CD4-positive, alpha-beta T cell (primary cell): ENCODE measurements at places on chromosomes 4 and X.

DNA sequence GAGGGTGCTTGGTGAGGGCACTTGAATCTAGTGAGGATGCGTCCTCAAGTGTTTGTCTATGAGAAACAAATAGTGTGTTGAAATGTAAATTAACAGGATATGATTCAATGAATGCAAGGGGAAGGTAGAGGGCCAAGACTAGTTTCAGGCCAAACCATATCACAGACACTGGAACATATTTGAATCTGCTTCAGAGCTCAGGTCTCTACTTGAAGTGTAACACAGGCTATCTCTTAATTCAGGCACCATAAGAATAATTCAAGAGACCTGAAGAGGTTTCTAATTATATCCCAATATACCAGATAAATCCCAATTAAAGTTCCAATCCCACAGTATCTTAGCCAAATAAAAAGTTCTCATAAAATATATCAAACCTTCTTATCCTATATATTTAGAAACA lies 146.5 kb upstream of the INTU start:
- no peak for DNase-seq

- no peak for DNase-seq
Measured at GRCh38 chrX:13607996-13608365, 38.6 kb downstream of the EGFL6 start.

GRCh38 chr4:77310931-77311330 lies 153.9 kb downstream of the CCNG2 start:
- no peak for DNase-seq

DNA sequence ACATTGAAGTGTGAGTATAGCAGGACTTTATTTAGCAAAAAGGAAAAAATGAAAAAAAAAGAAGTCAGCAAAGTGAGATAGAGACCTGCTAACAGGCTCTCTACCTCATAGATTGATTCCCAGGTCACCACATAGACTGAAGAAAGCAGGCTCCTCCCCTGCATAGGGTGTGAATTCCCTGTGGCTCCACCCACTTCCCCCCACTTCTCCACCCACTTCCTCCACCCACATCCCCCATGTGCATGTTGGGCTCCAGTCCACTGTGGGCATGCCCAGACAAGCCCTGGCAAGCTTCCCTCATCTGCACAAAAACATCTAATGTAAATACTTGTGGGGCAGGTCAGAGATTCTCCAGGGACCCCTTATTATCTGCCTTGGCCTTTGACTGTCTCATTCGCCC lies 97.8 kb downstream of the TMEM47 start:
- DNase-seq: no peak

DNA sequence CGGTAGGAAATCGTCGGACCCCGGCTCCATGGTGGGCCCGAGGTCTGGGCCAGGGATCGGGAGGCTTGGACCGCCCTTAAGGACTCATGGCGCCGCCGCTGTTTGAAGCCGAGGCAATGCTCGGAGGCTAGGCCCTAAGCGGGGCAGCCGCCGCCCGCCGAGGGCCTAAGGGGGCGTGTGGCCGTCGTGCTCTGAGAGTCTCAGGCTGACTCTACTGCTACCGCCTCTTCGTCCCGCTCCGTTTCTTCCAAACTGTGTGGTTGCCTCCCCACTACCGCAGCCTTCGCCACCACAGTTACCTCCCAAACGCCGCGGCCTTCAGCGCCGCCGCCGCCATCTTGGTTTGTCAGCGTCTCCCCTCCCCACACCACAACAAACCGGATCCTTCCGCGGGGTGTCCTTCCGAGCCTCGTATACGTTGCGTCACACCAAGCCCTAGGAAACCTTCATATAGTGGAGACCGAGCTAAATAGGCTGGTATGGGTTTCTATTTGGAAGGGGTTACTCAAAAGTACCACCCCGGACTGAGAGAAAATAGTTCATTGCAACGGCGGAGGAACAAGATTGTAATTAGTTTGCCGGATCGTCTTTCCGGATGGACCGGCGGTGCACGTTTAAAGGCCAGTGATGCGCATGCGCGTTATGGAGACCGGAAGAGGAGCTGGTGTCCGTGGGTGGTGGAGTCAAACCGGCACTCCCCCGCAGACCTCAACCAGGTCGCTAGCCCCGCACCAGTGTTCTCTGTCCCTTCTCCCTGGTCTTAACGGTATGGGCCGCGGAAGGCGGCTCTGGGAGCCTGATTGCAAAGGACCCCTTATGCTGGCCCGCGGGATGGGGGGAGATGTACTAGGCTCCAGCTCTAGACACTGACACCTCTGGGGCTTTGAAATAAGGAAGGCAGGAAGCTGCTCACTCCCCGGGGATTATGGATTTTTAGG lies at the start of gene KDM5C:
Gene KDM5C, minus strand, starts transcription at position 348 of the 938 bp plus-strand sequence. Its CDS starts 318 bp downstream, at position 30.
- DNase-seq: peak; percentile 68

- no peak for DNase-seq
Measured at GRCh38 chr4:168629566-168629965, 132.7 kb downstream of the PALLD start.

DNA sequence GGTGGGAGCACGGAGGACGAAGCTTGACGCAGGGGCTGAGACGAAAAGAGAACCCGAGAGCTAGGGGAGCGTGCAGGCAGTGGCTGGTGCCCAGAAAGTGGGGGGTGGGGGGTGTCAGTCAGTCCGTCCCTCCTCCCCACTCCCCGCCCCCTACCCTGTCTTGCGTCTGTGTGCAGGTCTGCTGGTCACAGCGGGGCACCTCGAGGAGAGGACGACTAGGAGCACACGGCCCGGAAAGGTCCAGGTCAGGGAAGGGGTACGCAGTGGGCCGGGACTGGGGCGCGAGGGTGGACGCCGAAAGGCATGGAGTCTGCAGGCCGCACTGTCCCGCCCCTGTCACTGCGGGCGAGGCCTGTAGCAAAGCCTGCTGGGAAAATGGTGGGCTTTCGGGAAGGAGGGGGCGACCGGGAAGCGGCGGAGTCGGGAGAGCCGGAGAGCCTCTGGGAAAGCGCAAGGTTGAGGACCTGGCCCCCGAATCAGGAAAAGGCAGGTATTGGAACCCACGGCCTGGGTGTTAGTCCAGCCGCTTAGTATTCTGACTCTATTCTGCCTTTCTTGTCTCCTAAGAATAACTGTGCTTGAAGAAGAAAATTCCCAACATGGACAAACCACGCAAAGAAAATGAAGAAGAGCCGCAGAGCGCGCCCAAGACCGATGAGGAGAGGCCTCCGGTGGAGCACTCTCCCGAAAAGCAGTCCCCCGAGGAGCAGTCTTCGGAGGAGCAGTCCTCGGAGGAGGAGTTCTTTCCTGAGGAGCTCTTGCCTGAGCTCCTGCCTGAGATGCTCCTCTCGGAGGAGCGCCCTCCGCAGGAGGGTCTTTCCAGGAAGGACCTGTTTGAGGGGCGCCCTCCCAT lies 769 bp downstream of the TCEAL1 start:
- no peak for DNase-seq

DNA sequence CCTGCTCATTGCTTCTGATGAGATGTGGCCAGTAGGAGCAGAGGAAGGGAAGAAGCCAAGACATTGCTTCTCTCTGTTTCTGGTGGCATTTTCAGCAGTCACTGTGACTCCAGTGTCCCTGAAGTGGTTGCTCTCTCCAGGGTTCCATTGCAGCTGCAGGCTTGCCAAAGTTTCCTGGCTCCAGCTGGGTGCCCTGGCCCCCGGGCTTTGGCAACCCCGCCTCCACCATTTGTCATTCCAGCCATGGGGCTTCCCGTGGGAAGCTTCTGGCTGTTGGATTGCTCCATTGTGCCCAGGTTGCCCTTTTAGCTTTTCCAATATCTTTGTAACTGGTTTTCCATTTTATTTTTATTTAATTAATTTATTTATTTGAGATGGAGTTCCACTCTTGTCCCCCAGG lies 12.7 kb downstream of the FGFBP1 start:
- DNase-seq: no peak

- no peak for DNase-seq
Measured at GRCh38 chrX:129698150-129698549, 40.6 kb upstream of the XPNPEP2 start.

DNA sequence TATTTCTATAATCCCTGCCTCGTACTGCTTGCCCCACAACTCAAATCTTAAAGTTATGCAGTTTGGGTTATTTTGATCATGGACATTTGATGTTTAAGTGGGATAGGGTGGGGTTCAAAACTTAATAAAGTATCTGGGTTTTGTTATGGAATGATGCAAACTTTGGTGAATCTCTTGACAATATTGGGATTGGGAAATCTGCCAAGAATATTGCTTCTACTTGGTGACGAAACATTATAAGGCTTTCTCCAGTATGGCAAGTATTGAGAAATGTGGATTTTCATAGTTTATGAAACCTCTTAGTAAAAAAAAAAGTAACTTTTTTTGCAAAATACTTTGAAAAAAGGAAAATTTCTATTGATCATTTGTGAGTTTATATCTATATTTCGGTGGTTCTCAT lies 130.8 kb upstream of the SFRP2 start:
- no peak for DNase-seq

DNA sequence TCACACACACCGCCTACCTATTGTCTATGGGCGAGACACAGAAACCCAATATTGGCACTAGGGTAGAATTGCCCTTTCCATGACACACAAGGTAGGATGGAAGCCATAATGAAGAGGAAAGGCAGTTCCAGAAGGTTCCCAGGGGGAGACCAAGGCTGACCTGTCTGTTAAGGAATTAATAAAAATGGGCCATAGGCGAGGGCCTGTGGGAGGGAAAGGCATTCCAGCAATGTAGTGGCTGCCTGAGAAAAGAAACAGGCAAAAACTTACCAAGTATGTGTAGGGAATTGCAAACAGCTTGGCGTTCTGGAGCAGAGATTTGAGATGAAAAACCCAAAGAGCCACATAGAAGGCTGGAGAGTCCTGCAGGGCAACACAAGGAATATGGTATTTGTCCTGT lies 19.1 kb downstream of the MAGED2 start:
- DNase-seq: no peak

- DNase-seq: peak; percentile 82
Measured at GRCh38 chrX:40539214-40540142, 41.3 kb upstream of the ATP6AP2 start.

DNA sequence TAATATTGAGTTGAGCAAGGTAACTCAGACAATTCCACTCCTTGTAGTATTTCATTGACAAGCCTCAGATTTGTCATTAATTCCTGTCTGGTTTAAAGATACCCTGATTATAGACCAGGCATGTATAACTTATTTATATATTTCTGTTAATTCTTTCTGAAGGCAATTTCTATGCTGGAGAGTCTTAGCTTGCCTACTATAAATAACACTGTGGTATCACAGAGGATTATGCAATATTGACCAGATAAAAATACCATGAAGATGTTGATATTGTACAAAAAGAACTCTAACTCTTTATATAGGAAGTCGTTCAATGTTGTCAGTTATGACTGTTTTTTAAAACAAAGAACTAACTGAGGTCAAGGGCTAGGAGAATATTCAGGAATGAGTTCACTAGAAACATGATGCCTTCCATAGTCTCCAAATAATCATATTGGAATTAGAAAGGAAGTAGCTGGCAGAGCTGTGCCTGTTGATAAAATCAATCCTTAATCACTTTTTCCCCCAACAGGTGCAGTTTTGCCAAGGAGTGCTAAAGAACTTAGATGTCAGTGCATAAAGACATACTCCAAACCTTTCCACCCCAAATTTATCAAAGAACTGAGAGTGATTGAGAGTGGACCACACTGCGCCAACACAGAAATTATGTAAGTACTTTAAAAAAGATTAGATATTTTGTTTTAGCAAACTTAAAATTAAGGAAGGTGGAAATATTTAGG lies 821 bp downstream of the CXCL8 start:
- no peak for DNase-seq
